Cardiac fibroblast (primary cell): ENCODE measurements at places on chromosomes 1 and 21.

GRCh38 chr1:15236321-15236721, 10.7 kb upstream of the FHAD1 start:
- peak; percentile 25 for DNase-seq

GRCh38 chr1:241799416-241799815, 48.6 kb upstream of the EXO1 start:
- peak; percentile 26 for DNase-seq

- DNase-seq, result no peak
Measured at GRCh38 chr1:13832100-13832499, 132.1 kb downstream of the PRDM2 start.

DNA sequence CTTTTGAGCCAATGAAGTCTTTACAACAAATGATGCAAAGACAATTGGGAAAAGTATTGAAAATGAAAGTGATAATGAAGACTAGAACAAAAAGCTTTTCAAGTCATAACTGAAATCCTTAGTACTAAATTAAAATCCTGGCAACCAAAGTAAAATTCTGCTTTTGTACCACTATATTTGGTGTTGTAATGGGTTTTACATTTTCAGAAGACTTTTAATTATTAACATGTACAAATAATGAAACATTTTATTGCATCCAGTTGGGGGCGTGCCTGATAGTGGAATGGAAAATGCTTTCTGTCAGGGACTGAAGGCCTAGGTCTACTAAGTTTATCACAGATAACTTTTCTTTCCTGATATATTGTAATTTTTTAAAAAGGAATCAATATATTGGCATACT, 89.4 kb downstream of the SDCCAG8 start:
- DNase-seq, result peak; percentile 21

DNA sequence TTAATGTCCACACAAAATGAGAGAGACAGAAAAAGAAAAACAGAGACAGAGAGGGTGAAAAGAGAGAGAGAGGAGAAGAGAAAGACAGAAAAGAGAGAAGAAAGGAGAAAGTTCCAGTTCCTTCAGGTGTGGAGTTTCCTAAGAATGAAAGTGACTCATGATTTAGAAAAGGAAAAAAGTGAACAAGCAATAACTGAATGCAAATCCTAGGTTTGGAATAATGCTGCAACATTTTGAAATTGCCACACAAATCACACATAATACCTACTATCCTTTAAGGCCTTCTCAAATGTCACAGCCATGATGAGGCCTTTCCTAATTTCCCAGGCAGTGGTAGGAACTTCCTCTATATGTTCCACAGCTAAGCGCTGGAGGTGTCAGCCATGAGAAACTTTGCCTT, 31.5 kb upstream of the XPR1 start:
- no peak for DNase-seq

DNA sequence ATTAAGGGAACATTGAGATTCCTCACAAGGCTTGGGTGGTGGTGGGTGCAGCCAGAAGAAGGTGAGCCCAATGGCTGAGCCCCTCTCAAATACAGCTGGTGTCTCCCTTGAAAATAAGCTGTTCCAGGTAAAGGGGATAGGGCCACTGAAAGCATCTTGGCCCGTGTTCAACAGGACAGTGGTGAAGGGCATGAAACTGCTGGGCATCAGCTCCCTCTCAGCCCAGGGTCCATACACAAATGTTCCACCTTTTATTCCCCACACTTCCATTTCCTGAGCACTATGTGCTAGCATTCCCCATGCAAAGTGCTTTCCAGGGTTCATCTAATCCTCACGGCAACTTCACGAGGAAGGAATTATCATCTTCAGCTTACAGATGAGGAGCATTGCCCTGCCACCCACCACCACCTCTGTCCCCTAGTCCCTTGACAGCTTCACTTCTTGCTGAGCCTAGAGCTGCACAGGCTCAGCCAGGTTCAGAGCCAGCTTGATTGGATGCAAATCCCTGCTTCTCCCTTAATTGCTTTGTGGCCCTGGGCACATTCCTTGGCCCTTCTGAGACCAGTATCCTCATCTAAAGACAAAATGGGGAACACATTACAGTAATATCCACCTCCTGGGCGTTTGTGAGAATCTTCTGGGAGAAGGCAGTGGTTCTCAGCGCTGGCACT, 9.6 kb downstream of the TAGLN2 start:
- DNase-seq, result no peak
